ENCODE measurements at places on chromosomes 7 and 10. TPM values are rescaled to one million over a fixed set of nuclear protein-coding genes. Genes with fewer than 3 reads are reported as not detected.

The C10orf143 gene
- total RNA-seq = 4.9 TPM

The C7orf25 gene
- total RNA-seq = 4.4 TPM

The SFRP5 gene
- total RNA-seq = not detected

The FAM180A gene
- total RNA-seq = not detected

DNA sequence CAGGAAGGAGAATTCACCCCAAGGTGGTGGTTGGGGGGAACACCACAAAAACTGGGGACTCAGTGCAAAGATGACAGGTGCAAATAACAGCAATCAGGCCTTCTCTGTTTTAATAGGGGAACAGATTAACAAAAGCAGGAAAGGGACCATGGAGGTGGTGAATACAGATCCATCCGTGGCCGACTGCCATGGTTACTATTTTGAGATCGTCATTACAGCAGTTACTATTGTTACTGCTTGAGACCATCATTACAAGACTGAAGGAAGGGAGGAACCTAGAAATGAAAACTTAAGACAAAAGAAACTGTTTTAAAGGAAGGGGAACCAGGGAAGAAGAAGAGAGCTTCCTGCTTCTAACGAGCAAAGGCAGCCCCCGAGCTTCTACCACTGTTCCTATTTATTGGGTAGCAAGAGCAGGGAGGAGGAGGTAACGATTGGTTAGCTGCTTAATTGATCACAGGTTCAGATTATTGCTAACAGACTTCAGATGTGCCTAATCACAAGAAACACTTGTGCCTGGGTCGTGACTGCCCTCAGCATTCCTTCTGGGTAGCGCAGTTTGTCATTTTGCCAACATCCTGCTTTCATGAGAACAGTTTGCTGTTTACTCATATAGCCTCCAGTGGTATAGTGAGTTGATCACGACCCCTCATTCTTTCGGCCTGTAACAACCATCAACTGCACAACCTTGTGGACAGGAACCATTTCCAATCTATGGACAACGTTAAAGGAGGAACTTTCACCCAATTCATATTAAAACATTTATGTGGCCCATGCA, 216.3 kb downstream of the CHCHD3 start:
- peak; percentile 8 for DNase-seq

GRCh38 chr10:112643600-112644264, 196.7 kb downstream of the VTI1A start:
- peak; percentile 58 for DNase-seq

GRCh38 chr10:59366290-59366689, 3.9 kb upstream of the FAM13C start:
- DNase-seq = no peak

DNA sequence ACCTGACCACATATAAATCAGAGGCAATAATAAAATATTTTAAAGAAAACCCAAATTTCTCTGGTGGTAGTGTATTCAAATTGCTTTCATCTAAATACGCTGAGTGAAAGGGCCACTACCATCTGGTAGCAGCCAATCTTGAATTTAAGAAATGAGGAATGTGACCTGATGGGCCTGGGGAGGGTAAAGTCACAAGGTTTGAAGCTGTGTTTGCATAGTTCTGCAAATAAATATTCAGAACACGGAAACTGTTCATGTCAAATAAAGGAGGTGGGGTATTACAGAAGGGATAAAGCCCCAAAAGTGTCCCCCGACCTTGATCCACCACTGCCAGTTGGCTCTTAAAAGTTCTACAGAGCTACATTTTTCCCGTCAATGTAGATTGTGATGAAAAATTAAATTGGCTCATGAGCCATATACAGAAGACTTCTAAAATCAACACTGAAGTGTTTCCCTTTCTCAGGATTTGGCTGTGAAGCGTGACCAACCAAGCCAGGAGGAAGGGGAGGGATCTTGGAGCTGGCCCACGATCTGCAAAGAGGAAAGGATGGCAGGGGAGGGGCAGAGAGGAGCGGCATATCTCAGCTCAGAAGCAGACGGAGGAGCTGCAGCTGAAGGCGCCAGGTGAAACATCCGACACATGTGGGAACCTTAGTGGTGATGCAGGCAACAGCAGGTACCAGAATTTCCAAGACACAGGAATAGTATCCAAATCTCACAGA, 39.6 kb downstream of the MPP7 start:
- no peak for DNase-seq

- DNase-seq = no peak
Observed at GRCh38 chr10:114044247-114045135, 825 bp downstream of the ADRB1 start.

- no peak for DNase-seq
Observed at GRCh38 chr7:45098983-45099839, 10.4 kb upstream of the NACAD start.

- no peak for DNase-seq
Observed at GRCh38 chr10:122864194-122864592, 15.2 kb downstream of the FAM24B start.

- peak; percentile 10 for DNase-seq
Observed at GRCh38 chr7:51025668-51026067, 243.0 kb upstream of the GRB10 start.

- no peak for DNase-seq
Observed at GRCh38 chr7:71145906-71146901, 14.3 kb downstream of the GALNT17 start.
